Stimulated activated naive CD4-positive, alpha-beta T cell treated with Interleukin-2 at 50 U/mL for 16 hours (primary cell): ENCODE measurements at places on chromosomes 2 and 18.

GRCh38 chr2:204416236-204416635, 129.0 kb upstream of the PARD3B start:
- no peak for DNase-seq

GRCh38 chr2:167715932-167716331, 531.5 kb downstream of the STK39 start:
- no peak for DNase-seq

- peak; percentile 27 for DNase-seq
These were observed 194.6 kb upstream of the SMAD2 start for GRCh38 chr18:48124857-48125626.

- DNase-seq: peak; percentile 14
These were observed 23.7 kb downstream of the NCAPH start for GRCh38 chr2:96359310-96359709.

GRCh38 chr2:237875256-237876060, 16.0 kb downstream of the RAMP1 start:
- DNase-seq: no peak

- no peak for DNase-seq
These were observed 527 bp downstream of the IGFBP5 start for GRCh38 chr2:216694826-216695217.

- no peak for DNase-seq
These were observed 192.2 kb downstream of the ZNF385B start for GRCh38 chr2:179669196-179669595.

- DNase-seq: no peak
These were observed 62.3 kb upstream of the MAP4K3 start for GRCh38 chr2:39499336-39499735.

GRCh38 chr18:478681-479080, 21.8 kb downstream of the COLEC12 start:
- DNase-seq: no peak

DNA sequence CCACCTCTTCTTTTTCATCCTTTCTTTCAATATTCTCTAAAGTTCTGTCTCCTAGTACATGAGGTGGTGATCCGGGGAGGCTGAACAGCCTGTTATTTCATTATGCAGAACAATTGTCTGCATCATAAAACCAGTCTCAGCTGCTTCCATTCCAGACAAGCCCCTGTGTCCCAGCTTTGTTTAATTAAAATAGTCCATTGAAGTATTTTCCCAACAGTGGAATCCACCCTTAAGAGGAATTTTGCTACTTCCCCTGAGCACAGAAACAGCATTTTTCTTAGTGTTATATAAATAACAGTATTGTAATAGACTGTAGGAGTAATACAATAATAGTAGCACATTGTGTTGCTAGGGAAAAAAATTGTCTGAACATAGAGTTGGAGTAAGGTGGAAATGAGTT, 395.4 kb upstream of the TCF4 start:
- no peak for DNase-seq

GRCh38 chr2:55138014-55138881, 88.0 kb upstream of the RTN4 start:
- no peak for DNase-seq

DNA sequence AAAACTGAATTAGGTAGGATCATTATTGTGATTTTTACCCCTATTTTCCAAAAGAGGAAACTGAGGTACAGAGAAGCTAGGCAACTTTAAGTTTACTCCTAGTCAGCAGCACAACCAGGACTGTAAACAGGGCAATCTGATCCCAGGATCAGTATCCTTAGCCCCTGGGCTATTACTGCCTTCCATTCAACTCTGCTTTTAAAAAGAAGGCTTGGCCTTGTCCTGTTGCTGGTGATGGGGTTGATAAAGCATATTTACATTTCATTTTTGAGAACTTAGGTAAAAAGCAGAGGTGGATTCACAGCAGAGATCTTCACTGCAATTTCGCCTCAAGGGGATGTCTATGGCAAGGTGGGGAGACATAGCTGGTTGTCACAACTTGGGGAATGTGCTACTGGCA, 148.5 kb downstream of the GALNT14 start:
- DNase-seq: no peak

DNA sequence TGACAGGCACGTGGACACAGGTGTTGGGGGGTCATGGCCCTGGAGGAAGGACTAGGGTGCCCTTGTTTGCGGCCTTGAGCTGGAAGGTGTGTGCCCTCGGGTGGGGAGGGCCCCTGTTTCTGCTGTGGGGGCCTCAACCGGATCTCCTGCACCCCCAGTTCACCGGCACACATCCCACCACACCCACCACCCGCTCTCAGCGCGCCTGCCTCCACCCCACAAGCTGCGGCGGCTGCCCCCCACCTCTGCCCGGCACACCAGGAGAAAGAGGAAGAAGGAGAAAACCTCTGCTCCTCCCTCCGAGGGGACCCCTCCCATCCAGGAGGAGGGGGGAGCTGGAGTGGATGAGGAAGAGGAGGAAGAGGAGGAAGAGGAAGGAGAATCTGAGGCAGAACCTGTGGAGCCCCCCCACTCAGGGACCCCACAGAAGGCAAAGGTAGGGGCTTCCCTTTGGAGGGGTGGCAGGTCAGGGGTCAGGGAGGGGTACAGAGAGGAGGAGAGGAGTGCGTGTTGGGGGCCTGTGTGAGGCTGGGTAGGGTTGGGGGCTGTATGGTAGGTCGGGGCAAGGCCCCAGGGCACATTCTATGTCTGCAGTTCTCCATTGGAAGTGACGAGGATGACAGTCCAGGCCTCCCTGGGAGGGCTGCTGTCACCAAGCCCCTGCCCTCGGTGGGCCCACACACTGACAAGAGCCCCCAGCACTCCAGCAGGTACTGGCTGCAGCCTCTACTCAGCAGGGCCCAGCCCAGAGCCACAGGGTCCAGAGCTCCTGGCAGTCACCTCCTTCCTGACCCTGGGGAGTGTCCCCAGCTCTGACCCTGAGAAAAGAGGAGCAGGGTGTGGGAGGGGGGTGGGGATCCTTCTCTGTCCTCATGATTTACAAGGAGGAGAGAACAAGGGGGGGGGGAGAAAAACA, 1.8 kb downstream of the SLC4A3 start:
- DNase-seq: no peak

- DNase-seq: no peak
These were observed 282 bp upstream of the PUS10 start for GRCh38 chr2:61018318-61018755.

DNA sequence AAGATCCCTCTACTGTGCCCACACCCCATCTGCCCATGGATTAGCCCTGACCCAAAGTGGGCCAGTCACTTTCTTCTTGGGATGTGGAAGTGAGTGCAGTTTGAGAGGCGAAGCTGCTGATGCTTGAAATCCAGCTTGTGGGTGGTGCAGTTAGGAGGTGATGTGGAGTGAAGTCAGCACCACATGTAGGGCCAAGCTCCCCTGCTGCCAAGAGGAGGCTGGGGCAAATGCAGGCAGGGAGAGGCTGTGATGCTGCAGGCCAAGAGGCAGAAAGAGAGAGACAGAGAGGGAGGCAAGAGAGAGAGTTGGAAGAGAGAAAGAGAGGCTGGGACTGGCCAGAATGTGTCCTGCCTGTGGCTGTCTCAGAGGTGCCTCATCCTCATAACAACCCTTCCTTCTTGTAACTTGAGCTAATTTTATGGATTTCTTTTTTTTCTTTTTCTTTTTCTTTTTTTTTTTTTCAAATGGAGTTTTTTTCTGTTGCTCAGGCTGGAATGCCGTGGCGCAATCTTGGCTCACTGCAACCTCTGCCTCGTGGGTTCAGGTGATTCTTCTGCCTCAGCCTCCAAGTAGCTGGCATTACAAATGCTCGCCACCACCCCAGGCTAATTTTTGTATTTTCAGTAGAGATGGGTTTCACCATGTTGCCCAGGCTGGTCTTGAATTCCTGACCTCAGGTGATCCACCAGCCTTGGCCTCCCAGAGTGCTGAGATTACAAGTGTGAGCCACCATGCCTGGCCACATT, 35.3 kb upstream of the CAB39 start:
- DNase-seq: no peak

GRCh38 chr2:112073875-112074274, 18.8 kb downstream of the TMEM87B start:
- no peak for DNase-seq

GRCh38 chr2:234723400-234723799, 226.5 kb upstream of the ARL4C start:
- no peak for DNase-seq

DNA sequence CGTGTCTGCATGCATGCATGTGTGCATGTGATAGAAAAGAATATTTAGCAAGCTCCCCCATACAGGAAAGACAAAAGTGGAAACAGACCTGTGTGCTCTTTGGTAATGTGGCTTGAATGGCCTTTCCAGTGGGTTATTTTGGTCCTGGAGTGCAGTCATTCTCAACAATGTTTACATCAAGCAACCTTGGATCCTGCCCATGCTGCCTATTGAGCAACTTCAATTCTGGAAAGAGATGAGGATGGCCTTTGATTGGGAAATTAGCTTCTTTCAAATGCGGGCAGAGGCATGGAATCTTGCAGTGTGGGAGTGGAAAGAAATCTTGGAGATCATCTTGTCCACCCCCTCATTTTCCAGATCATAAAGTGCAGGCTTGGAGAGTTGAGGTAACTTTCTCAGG, 87.2 kb upstream of the SMAD2 start:
- DNase-seq: no peak

DNA sequence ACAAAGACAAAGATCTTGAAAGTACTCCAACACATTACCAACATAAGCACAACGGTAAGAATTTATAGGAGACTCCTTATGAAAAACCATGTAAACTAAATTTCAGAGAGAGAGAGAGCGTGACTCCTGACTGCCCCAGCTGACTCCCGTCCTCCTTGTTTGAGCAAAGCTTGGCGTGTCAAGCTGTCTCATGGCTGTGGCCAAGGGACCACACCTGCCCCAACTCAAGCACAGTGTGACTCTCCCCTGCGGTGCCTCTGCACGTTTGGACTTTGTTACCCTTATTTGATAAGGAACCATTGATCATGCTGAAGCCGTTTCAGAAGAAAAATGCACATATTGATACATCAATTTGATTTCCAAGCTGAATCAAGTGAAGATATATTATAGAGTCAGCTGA, 124.8 kb downstream of the COL6A3 start:
- no peak for DNase-seq

DNA sequence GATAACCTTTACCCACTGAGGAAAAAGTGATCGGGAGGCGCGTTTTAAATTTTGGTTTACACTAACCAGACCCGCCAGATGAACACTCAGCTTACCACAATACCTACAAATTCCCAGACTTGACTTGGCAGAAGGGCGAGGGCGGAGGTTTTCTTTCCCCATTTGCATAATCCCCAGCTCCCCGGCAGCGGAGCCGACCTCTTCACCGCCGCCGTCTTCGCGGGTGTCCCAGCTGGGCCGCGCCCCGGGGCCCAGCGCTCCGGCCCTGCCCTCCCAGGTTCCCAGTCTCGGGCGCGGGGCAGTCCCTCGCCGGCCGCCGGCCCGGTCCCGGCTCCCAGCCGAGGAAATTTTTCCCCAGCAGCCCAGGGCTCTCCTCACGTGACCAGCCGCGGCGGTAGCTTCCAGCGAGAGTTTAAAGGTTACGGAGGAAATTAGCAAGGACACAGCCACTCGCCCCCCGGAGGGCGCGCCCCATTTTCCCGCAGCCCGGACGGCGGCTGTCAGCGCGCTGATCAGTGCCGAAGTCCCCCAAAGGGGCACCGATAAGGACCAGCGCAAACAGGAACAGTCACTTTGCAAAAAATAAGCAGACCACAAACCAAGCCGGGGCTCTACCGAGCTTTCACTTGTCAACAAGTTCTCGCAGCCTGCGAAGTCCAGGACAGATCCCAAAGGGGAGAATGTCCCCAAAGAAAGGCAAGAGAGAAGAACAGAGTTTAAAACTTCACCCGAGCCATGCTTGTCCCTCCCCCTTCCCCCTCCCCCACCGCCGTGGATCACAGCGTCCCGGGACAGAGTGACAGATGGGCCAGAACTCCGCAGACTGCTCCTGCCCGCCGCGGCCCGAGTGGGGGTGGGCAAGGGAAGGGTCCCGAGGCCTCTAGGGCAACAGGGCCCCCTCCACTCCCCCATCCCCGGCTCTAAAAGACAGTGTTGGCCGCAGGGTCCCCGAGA, 1.3 kb upstream of the PRKCE start:
- peak; percentile 46 for DNase-seq

- DNase-seq: no peak
These were observed 240.6 kb upstream of the NT5C1B start for GRCh38 chr2:18829976-18830375.

GRCh38 chr2:113867571-113867970, 22.3 kb upstream of the ACTR3 start:
- no peak for DNase-seq

- no peak for DNase-seq
These were observed 47.2 kb downstream of the FAM124B start for GRCh38 chr2:224354632-224355211.

DNA sequence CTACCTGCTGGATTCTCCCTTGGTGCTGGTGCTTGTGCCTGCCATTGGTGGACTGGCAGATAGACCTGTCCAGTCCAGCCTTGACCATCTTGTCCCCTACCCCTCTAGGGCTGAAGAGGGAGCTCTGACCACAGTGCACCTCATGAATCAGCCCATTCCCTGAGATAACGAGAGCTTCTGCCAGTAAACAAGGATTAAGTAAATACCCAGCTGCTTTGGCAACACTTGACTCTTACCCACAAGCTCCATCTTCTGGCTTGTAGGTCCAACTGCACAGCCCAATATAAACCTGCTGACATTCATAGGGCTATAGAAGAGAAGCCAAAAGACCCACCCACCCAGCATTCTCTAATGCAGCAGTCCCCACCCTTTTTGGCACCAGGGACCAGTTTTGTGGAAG, 186.4 kb downstream of the PIK3C3 start:
- no peak for DNase-seq

DNA sequence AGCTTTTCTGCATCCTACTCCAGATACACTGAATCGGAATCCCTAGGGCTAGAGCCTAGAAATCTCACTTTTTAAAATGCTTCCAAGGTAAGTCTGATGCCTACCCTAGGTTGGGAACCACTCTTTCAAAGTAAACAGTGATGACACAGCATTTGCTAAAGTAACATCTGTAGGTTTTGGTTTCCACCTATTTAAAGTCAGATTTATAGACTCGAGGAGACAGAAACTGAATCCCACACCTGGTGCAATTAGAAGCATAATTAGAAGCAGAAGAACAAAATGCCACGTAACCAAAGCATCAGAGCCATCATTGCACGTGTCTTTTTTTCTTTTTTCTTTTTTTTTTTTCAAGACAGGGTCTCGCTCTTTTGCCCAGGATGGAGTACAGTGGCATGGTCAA, 40.9 kb downstream of the PDK1 start:
- no peak for DNase-seq

- no peak for DNase-seq
These were observed 148.4 kb downstream of the CSRNP3 start for GRCh38 chr2:165617741-165618481.

- DNase-seq: no peak
These were observed 294.2 kb upstream of the NCKAP5 start for GRCh38 chr2:133862400-133862977.
